NB4 (cell line): ENCODE measurements at places on chromosomes 5 and 9.

- no peak for DNase-seq
Measured at GRCh38 chr5:150500905-150501304, 7.0 kb upstream of the NDST1 start.

DNA sequence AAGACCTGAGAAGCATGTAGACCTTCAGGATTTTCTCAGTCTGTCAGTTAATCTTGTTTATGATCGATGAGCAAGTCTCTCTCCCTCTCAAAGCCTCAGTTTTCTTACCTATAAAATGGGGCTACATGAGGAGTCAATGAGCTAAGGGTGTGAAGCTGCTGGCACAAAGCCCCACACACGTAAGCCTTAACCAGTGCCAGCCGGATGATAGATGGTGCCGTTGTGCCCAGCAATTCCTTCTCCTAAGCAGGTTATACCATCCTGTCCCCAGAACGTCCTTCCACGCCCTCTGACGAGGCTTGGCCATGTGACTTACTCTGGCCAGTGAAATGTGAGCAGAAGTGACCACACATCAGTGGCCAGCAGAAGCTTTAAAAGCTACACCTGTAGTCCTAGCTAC is 179.0 kb downstream of the C9orf50 start:
- DNase-seq = no peak

DNA sequence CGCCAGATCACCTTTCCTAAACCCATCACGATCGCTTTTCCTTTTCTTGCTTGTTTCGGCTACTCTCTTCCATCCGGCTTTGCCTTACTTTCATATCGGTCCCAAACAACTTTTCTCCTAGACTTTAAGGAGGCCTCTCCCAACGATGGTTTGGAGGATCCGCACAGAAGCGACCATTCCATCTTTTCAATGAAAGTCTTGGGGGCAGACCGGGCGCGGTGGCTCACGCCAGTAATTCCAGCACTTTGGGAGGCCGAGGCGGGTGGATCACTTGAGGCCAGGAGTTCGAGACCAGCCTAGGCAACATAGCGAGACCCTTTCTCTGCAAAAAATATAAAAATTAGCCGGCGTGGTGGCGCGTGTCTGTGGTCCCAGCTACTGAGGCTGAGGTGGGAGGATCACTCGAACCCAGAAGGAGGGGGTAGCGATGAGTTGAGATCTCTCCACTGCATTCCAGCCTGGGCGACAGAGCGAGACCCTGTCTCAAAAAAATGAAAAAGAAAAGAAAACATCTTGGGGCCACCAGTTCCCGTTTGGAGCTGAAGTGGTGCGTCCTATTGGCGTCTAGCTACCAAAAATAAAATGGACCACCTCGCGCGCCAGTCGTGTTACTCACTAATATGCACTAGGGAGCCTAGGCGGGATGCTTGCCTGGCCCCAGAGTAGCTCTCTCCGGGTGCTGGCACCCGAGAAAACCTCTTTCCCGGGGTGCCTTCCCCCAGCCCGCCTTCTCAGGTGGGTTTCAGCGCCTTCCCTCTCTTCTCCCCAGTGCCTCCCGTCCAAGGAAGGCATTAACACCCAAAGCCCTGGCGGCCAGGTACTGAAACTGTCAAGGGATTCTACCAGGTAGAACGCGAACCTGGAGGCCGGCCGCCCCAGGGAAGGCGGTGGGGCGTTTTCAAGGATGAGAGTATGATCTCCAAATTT is 800 bp upstream of the AP3B1 start:
- peak; percentile 27 for DNase-seq

- no peak for DNase-seq
Measured at GRCh38 chr9:134204991-134205578, 40.7 kb upstream of the RNU6ATAC start.

DNA sequence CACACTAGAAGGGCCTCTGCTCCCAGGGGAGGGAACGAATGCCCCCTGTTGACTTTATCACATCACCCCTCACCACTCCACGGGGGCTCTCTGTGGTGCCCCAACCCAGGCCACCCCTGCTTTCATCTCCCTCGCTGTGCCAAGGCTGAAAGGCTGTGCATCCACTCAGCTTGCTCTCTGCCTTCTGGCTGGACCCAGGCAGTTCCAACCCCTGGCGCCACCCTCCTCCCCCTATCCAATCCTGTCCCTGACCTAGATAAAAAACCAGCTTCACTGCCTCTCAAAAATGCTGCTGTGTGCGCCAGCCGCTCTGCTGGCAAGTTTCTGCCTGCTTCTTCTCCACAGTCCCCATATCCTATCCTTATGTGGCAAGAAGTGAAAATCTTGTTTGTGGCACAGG is 22.4 kb upstream of the CORO2A start:
- no peak for DNase-seq

- DNase-seq = no peak
Measured at GRCh38 chr5:9188956-9189355, 356.9 kb downstream of the SEMA5A start.

GRCh38 chr5:864492-865167 is 13.8 kb upstream of the ZDHHC11 start:
- DNase-seq = no peak

DNA sequence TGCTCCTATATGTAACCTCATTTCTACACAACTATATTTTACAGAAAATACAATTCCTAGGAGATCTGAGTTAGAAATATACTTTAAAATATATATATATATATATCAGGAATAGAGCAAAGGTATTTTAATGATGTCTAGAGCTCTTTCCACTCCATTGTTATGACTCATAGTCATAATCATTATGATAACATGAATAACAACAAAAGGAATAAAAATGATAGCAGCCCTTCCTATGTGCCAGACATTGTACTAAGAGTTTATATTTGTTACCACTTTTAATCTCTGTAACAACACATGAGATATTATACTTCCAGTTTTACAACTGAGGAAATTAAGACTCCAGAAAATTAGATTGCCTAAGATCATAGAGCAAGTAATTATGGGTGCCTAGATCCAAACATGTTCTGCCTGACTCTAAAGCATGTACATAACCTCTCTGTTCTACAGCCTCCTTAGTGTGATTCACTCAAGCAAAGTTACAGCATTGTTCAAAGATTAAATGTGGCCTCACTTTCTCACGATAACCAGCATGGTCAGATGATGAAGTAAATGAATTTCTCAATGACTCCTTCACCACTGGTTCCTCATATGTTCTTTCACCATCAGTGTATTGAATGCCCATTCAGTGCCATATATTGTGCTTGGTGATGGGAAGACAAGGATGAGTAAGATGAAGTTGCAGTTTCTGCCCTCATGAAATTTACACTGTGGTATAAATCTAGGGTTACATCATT is 452.1 kb downstream of the EFNA5 start:
- DNase-seq = peak; percentile 23

DNA sequence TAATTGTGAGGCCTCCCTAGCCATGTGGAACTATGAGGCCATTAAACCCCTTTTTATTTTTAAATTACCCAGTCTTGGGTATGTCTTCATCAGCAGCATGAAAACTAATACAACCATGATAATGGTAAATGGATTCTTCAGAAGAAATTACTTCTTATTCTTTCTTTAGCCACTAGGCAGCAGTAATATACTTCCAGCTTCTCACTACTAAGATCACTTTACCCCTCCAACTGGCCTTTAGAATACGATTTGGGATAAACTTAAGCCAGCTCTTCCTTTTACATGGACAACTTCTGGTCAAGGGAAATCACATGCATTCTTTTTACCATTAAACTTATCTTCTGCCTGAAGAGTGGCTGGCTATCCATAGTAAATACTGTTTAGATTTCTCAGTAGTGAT is 355.4 kb downstream of the MAN2A1 start:
- peak; percentile 4 for DNase-seq

- no peak for DNase-seq
Measured at GRCh38 chr5:164941132-164941531, 1435.7 kb downstream of the MAT2B start.

DNA sequence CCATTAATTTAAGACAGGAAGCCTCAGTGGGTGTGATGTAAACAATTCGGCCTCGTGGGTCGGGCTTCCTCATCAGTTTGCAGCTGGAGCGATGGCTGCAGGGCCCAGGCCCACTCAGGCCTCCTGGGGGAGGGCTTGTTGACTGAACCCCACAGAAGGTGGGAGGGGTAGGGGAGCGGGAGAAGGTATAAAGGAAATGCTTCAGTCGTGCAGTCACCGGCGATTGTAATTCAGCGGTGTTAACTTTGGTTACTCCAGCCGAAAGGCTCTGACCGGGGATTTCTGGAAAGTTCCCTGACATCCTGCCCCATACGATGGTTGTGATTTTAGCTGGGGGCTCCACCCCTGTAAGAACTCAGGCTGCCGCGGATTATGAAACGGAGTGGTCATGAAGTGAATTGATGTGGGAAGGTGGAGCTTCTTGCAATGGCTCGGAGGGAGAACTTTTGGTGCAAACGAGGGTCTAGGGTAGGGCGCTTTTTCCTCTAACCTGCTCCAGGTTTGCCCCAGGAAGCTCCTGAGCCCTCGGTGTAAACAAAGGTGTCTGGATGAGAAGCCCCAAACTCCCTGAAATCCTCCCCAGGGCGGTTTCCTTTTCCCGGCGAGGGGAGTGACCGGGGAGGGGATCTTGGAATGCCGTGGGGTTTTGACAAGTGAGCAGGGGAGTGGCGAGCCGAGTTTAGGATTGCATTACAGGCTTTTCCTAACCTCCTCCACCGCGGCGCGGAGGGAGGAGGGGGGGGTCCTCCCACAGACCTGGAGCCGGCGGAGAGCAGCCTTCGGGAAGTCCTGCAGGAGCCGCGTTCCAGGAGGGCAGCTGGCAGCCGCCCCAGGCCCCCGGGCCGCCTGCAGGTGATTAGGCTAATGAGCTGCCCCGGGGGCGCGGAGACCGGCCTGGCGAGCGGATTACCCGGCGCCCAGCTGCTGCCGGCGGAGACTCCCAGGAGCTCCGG is 215.5 kb downstream of the PDZD2 start:
- no peak for DNase-seq

GRCh38 chr5:22541037-22541436 is 312.1 kb downstream of the CDH12 start:
- no peak for DNase-seq

GRCh38 chr5:126334760-126335159 is 88.4 kb upstream of the GRAMD2B start:
- DNase-seq = no peak

DNA sequence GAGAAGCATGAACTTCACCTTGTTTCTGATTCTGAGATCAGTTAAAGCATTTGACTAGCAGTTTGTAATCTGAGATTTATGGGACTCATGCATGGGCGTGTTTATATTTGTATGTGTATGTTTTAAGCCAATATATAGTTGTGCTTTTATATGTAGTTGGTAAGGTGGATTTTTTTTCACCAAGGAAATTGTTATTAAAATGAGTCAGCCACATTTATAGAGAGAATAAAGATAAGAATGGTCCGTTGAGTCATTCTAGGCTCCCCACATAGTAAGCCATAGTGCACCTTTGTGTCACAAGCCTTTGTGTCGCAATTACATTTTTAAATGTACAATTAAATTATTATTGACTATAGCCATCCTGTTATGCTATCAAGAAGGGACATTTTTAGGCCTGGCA is 89.0 kb downstream of the NLN start:
- no peak for DNase-seq

DNA sequence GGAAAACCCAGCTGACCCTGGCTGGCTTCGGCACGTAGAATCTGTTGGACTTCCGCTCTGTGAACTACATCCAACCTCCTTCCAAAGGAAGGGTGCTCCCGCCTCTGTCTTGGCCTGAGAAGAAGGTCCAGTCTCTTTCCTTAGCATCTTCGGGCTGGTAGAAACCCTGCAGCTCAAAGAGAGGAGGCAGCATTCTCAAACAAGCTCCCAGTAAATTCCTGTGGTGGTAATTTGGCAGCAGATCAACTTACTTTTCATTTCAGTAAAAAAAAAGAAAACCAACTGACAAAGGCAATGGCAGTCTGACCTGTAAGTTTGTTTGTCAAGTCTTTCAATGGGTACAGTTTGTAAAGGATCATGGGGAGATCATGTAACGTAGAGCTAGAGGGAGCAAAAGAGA is 176.7 kb downstream of the MED10 start:
- no peak for DNase-seq

- DNase-seq = no peak
Measured at GRCh38 chr5:6450319-6450833, 1.7 kb downstream of the UBE2QL1 start.

GRCh38 chr9:35397216-35397698 is 92.7 kb upstream of the RUSC2 start:
- no peak for DNase-seq

- no peak for DNase-seq
Measured at GRCh38 chr5:58019614-58020013, 440.3 kb downstream of the PLK2 start.

DNA sequence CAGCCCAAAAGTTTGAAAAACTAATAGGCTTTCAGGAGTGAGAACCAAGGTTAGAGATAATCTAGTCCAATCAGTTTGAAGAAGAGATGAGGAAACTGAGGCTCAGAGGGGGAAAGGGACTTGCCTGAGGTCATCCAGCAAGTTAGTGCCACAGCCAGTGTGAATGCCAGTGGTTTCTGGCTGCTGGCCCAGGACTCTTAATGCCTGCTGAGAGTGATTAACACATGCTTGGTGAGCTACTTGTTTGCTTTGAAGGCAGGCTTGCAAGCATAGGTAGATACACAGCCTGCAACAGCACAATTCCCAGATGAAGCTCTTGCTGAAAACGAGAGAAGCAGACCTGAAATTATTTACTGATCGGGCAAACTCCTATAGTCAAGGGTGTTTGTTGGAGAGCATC is 591.6 kb upstream of the SGCD start:
- DNase-seq = no peak

GRCh38 chr5:99771296-99771695 is 763.9 kb upstream of the FAM174A start:
- DNase-seq = no peak

GRCh38 chr9:132559711-132560110 is 22.7 kb upstream of the BARHL1 start:
- no peak for DNase-seq

GRCh38 chr9:125525921-125526631 is 180.9 kb downstream of the MAPKAP1 start:
- DNase-seq = no peak

- peak; percentile 45 for DNase-seq
Measured at GRCh38 chr5:131221888-131222287, 42.0 kb upstream of the CDC42SE2 start.

DNA sequence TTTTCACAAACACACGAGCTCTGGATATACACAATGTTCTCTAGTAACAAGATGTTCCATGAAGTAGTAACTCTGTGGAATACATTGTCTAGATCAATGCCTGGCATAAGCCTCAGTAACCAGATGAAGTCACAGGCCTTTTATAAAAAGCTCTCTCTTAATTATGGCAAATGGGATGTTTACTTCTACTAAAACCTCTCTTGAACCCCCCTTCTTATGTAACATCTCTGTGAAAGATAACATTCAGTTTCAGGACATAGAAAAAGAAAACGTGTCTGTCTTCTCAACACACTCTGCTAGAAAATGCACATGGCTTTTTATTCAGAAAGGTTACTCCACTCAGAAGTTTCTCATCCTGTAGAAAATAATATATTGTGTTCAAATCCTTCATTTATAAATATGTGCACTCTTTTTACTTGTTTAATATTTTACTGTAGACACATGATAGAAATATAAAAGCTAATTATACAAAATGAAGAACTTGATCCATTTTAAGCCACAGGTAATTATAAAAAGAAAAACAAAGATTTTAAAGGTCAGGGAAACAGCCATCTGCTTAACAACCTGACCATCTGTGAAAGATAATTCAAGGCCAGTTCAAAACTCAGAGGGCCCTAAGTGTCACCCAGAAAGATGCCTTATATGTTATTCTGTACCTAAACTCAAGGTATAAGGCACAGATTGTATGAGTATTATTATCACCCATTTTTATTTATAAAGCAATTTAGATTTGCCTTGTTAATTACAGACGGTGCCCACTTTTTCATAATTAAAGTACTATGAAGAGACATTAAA is 812.0 kb downstream of the CDH18 start:
- DNase-seq = no peak
